ENCODE measurements at places on chromosomes 2 and 18. TPM values are rescaled to one million over a fixed set of nuclear protein-coding genes. Genes with fewer than 3 reads are reported as not detected.

The FAM168B gene
- 88.7 TPM for total RNA-seq

The FAM161A gene
- 1.3 TPM for total RNA-seq

The POTEI gene
- not detected for total RNA-seq

The MC5R gene
- not detected for total RNA-seq

The MOGAT1 gene
- total RNA-seq = not detected

The PTPRN gene
- total RNA-seq = not detected

The DSEL gene
- 2.2 TPM for total RNA-seq

The CHN1 gene
- 5.8 TPM for total RNA-seq

The CENPA gene
- 3.4 TPM for total RNA-seq

The C2orf15 gene
- total RNA-seq = 0.49 TPM

The TCF7L1 gene
- 2.0 TPM for total RNA-seq

The CD207 gene
- not detected for total RNA-seq

The RTP5 gene
- 0.19 TPM for total RNA-seq
